ENCODE measurements at places on chromosomes 3 and 15.

GRCh38 chr3:62220616-62221015 is 152.7 kb downstream of the FEZF2 start:
- no peak for DNase-seq

GRCh38 chr3:4848176-4848825 is 130.9 kb upstream of the BHLHE40 start:
- no peak for DNase-seq

GRCh38 chr3:124434176-124434575 is 296.1 kb upstream of the UMPS start:
- no peak for DNase-seq

DNA sequence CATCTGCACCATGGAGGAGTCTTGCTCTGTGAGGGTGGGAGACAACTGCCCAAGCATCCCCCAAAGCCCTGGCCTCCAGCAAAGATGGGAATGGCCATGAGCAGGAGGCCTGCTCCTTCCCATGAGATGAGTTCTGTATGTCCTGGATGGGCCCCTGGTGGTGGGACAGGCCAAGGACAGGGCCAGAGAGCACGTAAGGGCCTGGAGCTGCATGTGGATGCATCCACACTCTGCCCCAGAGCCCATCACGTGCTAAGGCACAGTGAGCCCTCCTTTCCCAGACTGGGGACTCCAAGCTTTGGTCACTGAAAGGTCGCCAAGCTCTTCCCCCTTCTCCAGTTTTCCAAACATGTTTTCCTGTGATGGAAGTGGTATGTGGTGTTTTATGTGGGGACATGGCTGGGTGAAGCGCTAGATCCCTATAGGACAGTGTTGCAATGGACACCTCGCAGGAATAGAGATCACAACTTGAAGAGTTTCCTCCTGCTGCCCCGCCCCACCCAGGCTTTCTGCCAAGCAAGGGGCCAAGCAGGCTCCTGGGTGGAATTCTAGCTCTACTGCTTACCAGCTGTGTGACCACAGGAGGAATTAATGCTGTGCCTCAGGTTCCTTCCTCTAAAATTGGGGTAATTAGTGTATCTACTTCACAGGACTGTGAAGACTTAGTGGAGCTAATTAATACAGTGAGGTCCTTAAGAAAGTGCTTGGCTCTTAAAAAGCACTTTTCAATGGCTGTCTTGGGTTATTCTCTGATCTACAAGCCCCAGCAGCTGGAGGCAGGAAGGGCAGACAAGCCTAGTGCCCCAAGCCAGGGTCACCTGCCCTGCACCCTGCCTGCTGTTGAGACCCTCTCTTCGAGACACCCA is 106.4 kb upstream of the RPL32 start:
- no peak for DNase-seq

GRCh38 chr3:111681661-111682426 is 86.7 kb upstream of the ZBED2 start:
- no peak for DNase-seq

DNA sequence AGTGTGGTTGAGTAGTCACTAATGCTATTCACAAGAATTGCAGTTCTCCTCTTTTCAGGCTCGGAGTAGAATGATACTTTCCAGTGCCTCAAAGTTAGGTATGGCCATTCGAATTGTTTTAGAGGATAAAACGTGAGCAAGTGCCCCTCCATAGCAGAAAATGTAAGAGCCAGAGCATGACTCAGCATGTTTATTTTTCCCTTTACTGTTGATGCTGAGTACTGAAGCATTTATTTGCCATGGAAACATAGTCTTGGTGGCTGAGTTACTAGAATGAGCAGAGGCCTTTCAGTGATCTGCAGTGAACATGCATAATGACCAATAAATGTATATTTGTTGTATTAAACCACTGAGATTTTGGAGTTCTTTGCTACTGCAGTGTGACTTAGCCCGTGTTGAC is 540.6 kb downstream of the NLGN1 start:
- no peak for DNase-seq

- peak; percentile 97 for DNase-seq
Measured at GRCh38 chr3:123636431-123636841, 51.6 kb upstream of the HACD2 start.

GRCh38 chr3:78022232-78022631 is 982.3 kb downstream of the ROBO2 start:
- no peak for DNase-seq

DNA sequence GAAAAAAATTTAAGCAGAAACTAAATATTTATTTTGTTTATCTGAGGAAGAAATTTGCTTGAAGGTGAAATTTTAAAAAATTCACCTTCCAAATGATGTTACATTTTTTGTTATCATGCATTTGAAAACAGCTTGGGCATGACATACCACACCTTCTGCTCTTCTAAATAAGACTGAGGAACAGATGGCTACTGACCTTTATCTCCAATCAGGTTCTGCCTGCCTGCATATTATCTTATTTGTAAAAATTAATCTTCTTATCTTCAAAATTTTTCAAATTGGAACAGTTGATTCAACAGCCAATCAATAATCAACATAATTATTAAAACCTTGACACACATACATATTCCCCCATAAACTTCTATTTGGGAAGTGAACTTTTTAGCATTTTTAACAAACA is 641.8 kb upstream of the ZNF385D start:
- no peak for DNase-seq

DNA sequence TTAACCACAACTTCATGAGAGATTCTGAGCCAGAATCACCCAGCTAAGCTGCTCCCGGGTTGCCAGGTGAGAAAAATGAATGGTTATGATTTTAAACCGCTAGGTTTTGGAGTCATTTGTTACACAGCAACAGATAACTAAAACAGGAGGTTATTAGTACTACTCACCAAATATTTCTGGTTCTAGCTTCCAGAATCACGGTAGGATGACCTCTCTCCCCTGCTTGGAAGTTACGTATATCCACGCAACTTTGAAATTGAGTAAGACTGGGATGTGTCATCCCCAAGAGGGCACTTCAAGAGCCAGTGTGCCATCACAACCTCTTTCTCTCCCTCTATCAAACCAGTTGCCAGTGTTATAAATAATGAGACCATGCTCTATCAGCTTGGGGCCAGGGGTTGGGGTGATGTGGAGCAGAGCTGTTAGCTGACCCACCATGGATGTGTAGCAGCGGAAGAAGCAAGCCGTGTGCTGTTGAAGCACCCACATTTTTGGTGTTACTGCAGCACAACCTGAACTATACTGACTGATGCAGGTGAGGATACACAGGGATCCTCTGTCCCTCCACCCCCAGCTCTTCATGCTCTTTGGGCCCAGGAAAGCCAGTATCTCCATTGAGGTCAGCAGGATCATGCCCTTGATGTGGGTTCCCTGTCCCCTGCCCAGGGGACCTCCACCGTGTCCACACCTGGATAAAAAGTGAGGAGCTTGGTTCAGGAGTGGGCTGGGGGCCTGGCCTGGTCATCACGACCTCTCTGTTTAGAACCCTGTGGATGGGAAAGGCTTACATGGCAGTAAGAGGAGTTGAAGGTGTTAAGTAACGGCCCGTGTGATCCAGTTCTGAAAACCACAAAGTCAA is 19.4 kb upstream of the ALDH1A3 start:
- DNase-seq, result no peak

GRCh38 chr3:55202326-55202725 is 274.5 kb upstream of the LRTM1 start:
- no peak for DNase-seq

DNA sequence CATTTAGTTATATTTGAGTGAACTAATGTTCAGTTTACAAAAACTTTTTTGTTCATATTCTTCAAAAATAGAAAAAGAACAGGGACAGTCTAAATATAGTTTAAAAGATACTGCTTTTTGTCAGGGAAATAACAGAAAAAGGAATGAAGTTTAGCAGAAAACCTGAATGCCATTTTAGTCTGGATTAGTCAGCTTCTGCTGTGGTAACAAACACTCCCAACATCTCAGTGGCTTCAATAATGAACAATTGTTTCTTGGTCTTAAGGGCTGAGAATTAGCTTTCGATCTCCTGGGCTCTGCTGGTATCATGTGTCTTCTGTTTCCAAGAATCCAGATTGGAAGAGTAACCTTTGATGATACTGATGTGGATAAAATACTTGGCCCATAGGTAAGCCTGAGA is 12.4 kb upstream of the USP13 start:
- DNase-seq, result no peak

- no peak for DNase-seq
Measured at GRCh38 chr3:55543181-55543614, 56.1 kb upstream of the WNT5A start.

GRCh38 chr3:49421890-49422378 is 339 bp downstream of the AMT start:
- no peak for DNase-seq

DNA sequence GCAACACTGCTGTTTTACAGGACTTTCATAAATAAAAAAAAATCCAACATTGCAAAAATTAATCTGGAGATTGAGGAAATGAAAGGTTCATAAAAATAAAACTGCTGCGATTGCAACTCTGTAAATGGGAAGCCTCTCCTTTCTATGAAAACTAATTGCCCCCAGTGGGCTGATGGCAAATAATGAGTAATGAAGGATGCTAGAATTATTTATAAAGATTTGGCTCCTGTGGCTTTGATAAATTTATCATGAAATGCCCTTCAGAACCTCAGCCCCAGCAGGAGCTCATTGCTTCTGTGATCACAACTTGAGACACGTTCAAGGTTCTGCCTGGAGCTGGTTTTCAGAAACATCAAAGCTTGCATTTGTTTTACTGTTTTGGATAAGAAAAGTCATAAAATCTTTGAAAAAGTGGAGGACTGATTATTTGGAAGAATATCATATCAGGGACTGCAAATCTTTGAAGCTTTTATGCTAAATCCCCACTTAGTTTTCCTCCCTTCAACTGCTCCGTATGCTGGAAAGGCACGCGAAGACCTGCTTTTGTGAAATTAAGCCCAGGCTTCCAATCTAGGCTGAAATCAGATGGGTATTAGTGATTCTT is 24.5 kb upstream of the LYZL4 start:
- DNase-seq, result no peak

DNA sequence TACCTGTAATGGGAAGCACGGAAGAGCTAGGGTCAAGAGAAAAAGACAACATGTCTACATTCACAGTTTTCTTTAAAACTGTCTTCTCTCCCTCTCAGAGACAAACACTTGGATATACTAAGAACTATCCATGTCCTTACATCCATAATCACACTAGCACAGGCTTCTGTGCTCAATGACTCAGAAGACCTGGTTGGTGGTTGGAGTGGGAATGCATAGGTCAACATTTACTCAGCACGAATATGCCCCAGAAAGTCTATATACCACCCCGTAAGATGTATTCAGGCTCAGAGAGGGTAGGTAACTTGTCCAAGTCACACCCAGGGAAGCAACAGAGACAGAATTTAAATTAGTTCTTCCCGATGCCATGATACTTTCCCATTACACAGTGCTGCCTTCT is 891.1 kb downstream of the TUSC7 start:
- DNase-seq, result no peak

- DNase-seq, result no peak
Measured at GRCh38 chr15:27249760-27250109, 278.8 kb downstream of the GABRG3 start.

GRCh38 chr3:119588112-119588511 is 8.8 kb downstream of the ADPRH start:
- no peak for DNase-seq

DNA sequence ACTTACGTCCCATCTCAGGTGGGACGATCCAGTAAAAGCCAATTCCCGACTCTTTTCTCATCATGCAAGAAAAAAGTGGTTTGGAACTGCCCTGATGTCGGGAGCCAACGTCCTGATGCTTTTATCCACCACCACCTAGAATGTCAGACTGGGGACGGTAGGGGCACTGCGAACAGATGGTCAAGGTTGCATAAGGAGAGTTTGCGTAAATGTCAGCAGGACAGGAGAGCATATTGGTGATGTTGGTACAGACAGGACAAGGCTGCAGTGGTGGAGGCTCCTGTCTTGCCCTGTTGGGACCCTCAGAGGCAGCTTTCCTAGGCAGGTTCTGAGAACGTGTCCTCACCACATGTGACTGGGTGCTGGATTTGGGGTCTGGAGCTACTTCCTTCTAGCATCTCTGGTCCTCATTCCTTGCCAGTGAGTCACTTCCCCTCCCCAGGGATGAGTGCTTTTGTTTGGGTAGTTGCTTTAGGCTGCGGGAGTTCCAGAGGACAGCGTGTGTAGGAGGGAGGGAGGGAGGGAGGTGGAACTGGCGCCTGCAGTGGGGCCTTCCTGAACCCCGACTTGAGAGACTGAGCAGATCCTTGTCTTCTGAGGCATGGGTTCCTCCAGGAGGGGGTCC is 21.0 kb downstream of the THSD4 start:
- peak; percentile 33 for DNase-seq

- peak; percentile 14 for DNase-seq
Measured at GRCh38 chr15:74461847-74462511, 1.0 kb upstream of the UBL7 start.

GRCh38 chr15:101179341-101180153 is 72.3 kb downstream of the CHSY1 start:
- no peak for DNase-seq

GRCh38 chr3:183094711-183095110 is 4.6 kb downstream of the MCCC1 start:
- no peak for DNase-seq

DNA sequence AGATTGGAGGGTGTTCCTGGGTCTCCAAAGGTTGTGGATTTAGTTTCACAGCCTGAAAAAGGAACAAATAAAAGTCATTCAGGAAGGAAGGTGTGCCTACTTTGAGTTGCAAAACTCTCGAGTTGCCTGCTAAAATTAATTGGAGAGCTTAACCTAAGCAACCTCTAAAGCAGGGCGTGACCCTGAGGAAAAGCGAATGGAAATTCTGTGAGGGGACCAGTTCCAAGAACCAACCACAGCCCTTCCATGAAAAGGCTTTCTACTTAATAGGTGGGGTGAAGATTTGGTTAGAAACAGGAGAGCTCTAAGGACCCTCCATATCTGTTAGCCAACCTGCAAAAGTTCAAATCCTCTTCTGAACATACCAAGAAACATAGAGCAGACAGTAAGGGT is 1.5 kb downstream of the CD80 start:
- no peak for DNase-seq

GRCh38 chr15:52796228-52796521 is 6.0 kb upstream of the ONECUT1 start:
- DNase-seq, result no peak

- DNase-seq, result no peak
Measured at GRCh38 chr3:157310329-157311052, 126.2 kb upstream of the PTX3 start.

DNA sequence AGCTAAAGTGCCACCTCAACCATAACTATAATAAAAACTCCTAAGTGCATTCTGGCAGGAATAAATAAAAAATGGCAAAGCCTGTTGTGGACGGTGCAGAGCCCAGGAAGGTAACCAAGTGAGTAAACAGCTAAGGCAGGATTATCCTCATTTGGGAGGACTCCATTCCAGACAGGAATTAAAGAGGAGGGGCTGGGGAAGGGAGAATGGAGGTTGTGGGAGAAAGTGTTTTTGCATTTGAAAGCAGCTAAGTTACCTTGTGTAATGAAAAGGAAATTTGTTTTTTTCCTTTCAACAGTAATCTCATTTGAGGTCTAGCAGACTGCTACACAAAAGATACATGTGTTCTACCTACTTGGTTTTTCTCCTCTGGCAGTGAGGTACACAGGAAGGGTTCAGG is 248.5 kb downstream of the TIGIT start:
- no peak for DNase-seq

- peak; percentile 69 for DNase-seq
Measured at GRCh38 chr15:89905846-89906378, 6.8 kb downstream of the ARPIN start.

Data from WERI-Rb-1 (cell line).